Activated naive CD4-positive, alpha-beta T cell treated with anti-CD3 and anti-CD28 coated beads, Interleukin-2, amount 50 U/mL, for 72 hours (primary cell): ENCODE measurements at places on chromosomes 11 and 22.

GRCh38 chr22:38406617-38407016 lies 48.4 kb downstream of the KCNJ4 start:
- DNase-seq: no peak

- DNase-seq: no peak
Observed at GRCh38 chr11:86421946-86422345, 47.3 kb downstream of the CCDC81 start.

GRCh38 chr22:20380486-20380885 lies 13.5 kb upstream of the ZNF74 start:
- no peak for DNase-seq

- no peak for DNase-seq
Observed at GRCh38 chr11:87284306-87284705, 246.6 kb downstream of the TMEM135 start.

DNA sequence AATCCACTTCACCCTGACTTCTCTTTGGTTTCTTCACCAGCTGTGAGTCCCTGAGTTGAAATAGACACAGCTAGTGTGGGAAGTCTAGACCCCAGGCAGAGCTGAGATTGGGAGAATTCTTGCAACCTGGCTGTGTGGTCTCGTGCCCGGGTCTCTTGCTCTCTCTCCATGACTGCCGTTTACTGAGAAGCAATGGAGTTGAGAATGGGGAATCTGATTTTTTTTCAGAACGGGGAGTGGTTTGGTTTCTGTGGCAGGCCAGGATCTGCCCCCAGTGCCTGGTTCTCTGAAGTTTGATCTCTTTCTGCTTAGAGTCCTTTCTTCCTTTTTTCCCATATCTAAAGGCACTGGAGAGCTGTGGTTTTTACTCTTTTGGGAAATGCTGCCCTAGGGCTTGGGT lies 1.5 kb downstream of the SIDT2 start:
- no peak for DNase-seq

DNA sequence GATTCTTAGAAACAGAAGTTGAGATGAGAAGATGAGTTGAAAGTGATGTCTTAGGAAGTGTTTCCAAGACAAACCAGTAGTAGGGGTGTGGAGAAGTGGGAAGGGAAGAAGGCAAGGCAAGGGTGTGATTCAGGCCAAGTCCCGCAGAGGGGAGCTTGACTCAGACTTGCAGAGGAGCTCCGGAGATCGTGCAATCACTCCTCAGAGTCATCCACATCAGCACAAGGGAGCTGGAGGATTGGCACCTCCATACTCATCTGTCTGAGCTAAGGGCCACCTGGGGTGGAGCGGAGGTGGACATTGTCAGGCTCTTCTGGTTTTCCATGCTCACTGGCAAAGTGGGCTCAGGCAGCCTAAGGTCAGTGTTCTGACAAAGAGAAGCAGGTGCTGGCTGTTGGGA lies 44.4 kb downstream of the CHRDL2 start:
- no peak for DNase-seq
